ENCODE measurements at places on chromosomes 12 and 14.

- no peak for DNase-seq
These were observed 18.9 kb downstream of the PYROXD1 start for GRCh38 chr12:21456291-21456780.

DNA sequence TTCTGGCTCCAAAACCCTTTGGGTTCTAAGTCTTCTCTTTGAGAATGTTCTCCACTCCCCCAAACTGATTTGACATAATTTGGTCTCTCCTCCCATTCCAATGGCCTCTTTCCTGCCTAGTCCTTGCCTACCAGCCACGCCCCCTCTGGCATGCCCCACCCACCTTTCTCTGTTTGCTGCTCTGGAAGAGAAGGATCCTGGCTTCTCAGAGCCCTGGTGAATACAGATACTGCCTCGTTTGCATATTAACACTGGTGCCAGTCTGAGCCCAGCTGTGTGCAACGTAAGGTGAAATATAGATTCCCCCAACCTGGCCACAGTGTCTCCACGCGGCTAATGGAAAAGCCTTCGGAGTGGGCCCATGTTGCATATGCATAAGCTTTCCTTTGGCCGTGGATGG is 79.7 kb downstream of the PAPOLA start:
- no peak for DNase-seq

DNA sequence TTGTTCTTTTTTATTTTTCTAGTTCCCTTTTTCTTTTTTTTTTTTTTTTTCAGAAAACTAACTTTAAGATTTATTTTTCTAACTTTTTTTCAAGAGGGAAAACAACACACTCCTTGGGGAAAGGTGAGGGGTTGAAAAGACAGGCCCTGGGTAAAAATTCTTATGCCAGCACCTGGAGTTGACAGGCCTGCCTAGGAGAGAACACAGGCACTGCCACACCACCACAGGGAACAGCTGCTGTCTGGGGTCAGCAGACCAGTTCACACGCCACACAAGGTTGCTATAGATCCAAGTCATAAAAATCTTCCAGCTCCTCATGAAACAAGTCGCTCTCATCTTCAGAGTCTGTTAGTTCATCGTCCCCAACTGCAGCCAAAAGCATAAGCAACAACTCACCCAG is 246.4 kb downstream of the C12orf50 start:
- DNase-seq, result no peak

- DNase-seq, result no peak
These were observed 151.1 kb upstream of the PKP2 start for GRCh38 chr12:33047666-33048065.

GRCh38 chr12:6765634-6766581 is at the start of gene PTMS:
Gene PTMS, plus strand, starts transcription at chr12:6766363. Its CDS starts 343 bp downstream, at chr12:6766706.
- DNase-seq, result no peak

DNA sequence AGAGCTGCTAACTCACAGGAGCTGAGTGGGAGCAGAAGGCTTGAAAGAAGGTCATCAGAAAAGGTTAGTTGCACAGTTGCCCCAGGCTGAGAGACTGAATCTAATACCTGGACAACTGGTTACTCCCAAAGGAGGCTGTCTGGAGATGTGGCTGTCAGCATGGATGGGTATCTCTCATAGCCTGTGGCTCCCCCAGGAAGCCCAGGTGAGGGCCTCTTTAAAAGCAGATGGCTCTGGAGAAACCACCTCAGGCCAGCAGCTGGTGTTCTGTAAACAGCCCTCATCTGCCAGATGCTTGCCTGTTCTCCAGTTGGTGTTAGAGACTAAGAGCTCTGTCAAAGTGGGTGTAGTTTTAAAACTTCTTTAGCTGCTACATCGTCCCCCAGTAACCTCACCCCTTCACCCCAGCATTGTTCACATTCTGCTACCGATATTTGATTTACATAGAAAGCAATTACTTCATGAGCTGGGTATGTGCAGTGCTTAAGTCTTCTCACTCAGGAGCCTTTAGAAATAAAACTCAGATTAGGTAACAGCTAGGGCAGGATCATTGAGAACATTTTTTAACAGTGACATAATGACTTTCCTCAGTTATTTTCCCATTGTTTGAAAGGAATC is 25.8 kb downstream of the DACT1 start:
- DNase-seq, result no peak

DNA sequence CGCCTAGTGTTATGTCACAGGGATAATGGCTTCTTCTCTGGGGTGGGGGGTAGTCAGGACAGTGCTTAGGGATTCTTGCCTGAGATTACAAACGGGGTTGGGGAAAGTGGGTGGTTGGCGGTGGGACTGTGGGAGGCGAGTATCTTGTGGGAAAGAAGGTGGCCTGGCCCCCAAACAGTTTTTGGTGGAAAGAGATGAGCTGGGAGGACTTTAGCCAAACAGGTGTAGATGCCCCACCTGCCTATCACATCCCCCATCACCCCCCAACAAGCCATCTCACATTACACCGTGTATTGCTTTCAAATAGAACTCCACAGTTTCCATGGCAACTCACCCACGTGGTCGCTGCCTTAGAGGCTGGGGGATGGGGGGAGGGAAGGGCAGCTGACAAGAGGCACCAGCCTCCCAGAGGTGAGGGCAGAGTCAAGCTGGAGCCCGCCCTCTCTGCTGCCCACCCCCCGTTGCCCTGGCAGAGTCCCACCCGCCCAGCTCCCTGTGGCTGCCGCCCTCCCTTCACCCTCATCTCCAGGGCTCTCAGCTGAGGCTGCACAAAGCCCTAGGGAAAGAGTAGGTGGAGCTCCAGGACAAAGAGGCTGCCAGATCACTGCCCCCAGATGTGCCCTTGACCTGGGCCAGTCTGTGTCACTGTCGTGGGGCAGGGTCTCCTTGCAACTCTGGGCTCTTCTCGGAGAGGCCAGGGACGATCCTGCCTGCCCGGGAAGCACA is 98.3 kb downstream of the LRRC74A start:
- no peak for DNase-seq

DNA sequence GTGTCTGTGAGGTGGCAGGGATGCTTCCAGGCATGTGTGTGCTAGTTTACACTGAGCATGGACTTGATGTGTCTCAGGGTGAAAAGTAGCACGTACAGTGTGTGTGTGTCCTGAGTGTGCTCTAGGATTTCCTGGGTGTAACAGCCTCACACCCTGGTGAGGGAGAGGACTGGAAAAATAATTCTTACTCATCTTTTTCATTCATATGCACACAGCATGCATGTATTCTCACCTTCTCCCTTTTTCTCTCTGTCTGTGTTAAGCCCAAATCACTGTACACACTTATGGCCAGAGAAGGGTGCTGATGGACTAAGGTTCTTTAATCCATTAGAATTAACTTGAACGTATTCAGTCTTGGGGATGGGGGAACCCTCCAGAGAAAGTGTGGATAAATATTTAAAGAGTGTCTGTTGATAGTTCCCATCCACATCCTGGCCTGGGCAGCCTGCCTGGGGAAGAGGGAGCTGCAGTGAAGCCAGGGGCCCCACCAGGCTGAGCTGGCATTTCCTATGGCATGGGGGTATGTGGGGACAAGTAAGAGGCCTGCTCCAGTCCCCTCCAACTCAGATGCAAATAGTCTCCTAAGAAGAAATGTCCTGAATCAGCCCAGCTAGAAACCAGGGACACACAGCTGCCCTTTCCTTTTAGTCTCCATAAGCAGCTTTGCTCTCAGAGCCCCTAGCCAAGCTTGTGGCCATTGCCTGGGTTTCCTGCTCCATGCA is 1.1 kb upstream of the HOXC8 start:
- no peak for DNase-seq

- DNase-seq, result no peak
These were observed 716.7 kb upstream of the TMEM132C start for GRCh38 chr12:127550271-127550670.
